ENCODE measurements at places on chromosomes 3 and 15.

DNA sequence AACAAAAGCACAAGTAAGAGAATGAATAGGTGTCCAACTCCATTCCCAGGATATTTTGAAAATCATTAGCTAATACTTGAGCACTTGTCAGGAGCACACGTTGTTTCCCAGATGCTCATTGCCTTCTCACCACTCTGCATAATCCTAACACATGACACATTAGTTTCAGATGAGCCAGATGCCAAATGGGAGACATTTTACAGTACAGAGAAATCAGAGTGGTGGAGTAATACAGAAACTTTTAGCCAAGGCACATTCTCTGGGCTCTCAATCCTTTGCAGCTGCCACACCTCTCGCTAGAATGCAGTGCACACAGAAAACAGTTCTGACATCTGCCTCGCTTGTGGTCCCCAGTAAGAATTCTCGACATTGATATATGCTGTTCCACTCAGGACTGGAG, 76.6 kb downstream of the P3H2 start:
- peak; percentile 73 for DNase-seq

DNA sequence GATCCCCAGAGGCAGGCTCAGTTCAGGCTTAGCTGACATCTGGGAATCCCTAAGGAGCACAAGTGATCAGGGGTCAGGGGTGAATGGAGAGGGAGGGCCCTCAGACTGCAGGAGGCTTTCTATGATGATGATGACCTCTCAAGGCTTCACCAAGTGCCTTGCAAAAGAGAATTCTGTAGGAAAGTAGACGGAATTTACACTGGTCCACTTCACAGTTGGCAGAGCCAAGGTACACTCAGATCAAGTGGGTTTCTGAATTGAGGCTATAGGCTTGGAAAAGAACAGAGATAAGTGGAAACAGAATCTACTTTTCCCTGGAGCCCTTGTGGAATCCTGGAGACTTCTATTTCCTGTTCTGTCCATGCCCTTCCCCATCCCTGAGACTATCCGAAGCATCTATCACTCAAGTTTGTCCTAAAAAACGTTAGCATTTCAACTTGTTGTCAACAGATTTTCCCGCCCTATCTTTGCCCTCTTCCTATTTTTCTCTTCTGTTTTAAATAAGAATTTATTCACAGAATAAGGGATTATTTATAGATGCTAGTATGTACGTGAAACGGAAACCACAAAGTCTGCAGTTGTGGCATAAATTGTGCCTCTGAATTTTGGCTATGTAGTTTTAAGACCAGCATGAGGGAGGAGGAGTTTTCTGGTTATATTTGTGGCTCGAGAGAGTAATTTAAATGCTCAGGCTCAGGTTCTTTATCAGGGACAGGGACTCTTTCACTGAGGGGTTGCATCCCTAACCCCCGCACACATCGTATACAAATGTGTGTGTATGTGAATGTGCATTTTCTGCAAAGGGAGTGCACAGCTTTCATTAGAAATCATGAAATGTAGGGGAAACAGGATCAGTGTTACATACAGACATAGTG, 12.8 kb downstream of the GCSAM start:
- DNase-seq: no peak

- no peak for DNase-seq
Observed at GRCh38 chr3:71144525-71145253, 438.8 kb downstream of the FOXP1 start.

DNA sequence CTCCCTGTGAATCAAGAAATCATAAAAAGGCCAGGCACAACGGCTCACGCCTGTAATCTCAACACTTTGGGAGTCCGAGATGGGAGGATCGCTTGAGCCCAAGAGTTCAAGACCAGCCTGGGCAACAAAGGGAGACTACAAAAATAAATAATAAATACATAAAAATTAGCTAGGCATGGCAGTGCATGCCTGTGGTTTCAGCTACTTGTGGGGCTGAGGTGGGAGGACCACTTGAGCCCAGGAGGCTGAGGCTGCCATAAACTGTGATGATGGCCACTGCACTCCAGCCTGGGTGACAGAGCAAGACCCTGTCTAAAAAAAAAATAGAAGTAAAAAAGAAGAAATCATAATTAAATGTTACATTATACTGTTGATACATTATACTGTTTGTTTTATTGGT, 28.0 kb upstream of the DCUN1D1 start:
- DNase-seq: no peak

DNA sequence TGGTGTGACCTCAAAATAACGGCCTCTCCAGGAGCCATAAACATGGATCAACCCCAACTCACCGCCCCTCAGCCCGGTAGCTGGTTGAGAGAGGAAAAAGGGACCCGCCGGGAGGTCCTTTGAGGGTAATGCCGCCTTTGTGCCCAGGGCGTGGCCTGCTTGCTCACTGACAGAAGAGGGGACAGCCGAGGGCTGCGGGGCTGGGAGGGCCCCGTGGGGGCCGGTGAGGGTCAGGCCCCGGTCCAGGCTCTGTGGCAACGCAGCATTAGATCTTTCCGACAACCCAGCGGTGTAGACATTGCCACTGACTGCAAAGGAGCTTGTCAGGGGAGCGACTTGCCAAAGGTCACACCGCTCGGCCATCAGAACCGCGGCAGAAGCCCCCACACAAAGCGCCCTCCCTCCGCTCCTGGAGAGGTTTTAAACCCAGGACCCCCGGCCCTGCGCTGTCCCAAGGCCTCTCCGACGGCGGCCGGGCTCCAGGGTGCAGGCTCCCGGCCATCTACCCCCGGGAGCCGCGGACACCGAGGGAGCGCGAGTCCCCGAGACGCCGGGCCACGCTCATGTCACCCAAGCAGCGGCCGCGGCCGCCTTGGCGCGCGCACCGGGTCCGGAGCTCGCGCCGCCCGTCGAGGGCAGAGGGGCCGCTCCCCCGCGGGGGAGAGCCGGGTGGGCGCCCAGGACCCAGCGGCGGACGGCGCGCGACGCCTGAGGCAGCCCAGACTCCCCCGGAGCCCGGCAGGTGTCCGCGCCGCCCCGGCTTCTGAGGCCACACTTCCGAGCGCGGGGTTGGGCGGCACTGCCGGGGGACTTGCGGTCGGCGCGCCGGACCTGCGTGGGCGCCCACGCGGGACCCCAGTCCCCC, 975 bp downstream of the PCSK6 start:
- no peak for DNase-seq

DNA sequence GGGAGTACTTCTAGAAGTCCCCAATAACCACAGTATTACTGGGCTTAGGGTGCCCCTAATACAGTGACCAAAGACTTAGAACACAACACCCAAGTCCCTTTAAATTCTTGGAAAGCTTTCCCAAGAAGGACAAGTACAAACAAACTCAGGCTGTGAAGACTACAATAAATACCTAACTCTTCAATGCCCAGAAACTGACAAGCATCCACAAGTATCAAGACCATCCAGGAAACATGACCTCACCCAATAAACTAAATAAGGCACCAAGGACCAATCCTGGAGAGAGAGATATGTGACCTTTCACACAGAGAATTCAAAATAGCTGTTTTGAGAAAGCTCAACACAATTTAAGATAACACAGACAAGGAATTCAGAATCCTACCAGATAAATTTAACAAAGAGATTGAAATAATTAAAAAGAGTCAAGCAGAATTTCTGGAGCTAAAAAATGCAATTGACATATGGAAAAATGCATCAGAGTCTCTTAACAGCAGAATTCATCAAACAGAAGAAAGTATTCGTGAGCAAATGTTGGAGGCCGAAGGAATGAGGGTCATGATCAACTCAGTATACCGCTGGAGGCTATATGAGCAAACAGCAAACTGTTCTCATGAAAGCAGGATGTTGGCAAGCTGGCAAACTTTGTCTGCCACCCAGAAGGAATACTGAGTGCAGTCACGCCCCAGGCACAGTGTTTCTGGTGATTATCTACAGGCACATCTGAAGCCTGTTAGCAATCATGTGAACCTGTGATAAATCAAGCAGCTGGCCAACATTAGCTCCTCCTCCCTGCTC, 87.0 kb upstream of the NECTIN3 start:
- no peak for DNase-seq

DNA sequence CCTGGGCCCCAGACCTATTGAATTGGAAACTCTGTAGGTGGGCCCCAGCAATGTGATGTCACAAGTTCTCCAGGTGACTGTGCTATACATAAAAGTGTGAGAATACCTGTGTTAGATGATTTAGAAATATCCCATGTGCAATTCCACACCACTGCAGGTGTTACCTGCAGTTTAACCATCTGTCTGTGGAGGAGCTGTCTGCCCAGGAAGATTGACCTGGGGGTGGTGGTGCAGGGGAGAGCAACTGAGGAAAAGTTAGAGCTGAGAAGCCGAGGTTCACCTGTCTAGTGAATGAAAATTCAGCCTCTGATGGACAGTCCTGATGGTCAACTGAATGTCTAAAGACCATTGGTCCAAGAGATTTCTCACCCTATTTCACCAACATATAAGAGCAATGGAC, 132.2 kb upstream of the SLC24A5 start:
- DNase-seq: no peak

GRCh38 chr3:119506631-119507030, 8.3 kb downstream of the TIMMDC1 start:
- no peak for DNase-seq

DNA sequence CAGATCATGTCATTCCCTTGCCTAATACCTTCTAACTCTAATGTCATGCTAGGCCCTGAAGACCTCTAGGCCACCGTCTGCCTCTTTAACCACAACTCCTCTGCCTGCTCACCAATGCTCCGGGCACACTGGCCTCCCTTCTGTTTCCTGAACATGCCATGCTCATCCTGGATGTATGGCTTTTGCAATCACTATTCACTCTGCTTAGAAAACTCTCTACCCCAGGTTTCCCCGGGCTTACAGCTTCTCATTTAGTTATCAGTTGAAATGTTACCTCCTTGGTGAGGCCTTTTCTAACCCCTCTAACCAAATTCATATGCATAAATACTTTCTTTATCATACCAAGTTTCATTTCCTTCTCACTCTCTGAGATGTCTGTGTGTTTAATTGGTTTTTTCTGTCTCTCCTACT, 727.8 kb upstream of the CFAP20DC start:
- no peak for DNase-seq
